ENCODE measurements at places on chromosomes 5 and 9.

DNA sequence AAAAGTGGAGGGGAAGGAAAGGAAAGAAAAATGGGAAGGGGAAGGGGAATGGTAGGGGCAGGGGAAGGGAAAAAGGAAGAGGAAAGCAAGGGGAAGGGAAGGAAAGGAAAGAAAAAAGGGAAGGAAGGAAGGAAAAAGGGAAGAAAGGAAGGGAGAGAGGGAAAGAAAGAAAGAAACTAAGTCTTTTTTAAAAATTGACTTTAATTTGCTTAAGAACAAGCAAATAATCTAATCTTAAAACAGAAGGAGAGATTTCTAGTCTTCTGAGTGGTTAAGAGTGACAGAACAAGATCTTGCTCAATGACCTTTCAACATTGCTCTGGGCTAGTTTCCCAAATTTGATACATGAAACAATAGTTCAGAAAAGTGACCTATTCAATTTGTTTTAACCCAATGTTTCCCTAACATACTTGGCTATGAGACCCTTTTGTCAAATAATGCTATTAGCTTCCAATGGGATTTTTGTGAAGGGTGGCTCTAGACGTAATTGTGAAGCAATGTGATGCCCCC lies 33.4 kb upstream of the GLIS3 start:
- DNase-seq: no peak

- no peak for DNase-seq
These were observed 844.4 kb upstream of the CDH18 start for GRCh38 chr5:20832204-20833080.

- no peak for DNase-seq
These were observed 251.9 kb downstream of the EBF1 start for GRCh38 chr5:158847772-158848171.

GRCh38 chr5:142659405-142659804 lies 26.5 kb downstream of the FGF1 start:
- DNase-seq: no peak

- DNase-seq: no peak
These were observed 313.5 kb downstream of the PRDM9 start for GRCh38 chr5:23820765-23821471.

- no peak for DNase-seq
These were observed 23.4 kb upstream of the GPX8 start for GRCh38 chr5:55136521-55136920.

- DNase-seq: no peak
These were observed 29.1 kb downstream of the P4HA2 start for GRCh38 chr5:132198571-132198970.

- DNase-seq: no peak
These were observed 316.2 kb upstream of the HAPLN1 start for GRCh38 chr5:84036842-84037241.

DNA sequence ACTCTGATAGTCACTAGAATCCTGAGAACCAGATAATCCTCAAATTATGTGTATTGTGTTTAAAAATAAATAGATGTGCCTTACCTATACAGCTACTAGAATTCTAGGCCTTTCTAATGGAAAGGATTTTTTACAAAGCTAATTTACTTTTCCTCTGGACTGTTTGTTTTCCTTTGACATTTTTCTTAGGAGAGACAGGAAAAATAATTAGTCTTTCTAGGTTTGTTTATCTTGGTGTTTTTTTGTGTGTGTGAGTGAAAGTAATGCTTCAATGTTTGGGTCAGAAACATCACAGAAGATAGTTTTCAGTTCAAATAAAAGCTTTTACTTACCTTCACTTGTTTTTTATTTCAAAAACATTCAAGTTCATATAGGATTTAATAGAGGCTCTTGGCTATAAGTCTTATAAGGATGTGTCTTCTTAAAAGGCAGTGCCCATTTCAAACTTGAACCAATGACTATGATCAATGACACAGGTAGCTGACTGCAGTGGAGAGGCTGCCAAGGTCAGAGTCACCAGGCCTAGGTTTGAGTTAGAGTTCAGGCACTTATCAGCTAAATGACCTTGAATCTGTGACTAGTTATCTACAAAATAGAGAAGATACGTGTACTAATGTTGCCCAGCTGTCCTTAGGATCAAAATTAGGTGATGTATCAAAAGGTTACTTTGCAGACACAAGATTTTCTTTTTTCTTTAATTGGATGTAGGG lies 92.8 kb downstream of the SNCAIP start:
- DNase-seq: no peak

- no peak for DNase-seq
These were observed 46.8 kb upstream of the OTULINL start for GRCh38 chr5:14534773-14535172.

DNA sequence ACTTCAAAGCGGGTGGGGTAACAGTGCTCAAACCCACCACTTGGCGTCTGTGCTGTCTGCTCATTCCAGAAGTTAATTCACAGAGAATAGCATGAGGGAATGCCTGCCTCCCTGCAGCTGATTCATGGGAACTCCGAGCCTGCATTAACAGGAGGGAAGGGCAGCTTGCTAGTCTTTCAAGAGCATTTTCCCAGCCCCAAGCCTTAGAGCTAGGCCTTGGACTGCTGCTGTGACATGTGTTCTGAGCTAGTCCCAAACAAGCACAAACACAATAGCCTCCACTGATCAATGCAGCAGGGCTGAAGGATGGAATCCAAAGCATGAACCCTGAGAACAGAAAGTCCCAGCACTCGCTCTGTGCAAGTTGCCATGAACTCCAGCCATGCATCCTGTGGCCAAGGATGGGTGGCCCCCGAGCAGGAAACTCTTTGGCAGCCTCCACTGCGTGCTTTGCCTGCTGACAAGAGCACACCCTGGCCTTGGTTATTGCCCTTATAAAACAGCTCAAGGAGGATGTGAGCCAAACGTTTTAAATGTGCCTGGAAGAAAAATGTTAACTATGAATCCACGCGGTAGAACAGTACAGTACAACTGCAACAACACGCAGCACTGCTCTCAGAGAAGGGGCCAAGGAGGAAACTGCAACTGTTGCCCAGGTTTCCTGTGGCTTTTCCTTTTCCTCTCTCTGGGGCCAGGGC lies 653.1 kb upstream of the KLF4 start:
- no peak for DNase-seq

- DNase-seq: no peak
These were observed 286.7 kb downstream of the NR3C1 start for GRCh38 chr5:143116814-143117213.

- DNase-seq: no peak
These were observed 2.4 kb downstream of the RASEF start for GRCh38 chr9:83060556-83060955.

DNA sequence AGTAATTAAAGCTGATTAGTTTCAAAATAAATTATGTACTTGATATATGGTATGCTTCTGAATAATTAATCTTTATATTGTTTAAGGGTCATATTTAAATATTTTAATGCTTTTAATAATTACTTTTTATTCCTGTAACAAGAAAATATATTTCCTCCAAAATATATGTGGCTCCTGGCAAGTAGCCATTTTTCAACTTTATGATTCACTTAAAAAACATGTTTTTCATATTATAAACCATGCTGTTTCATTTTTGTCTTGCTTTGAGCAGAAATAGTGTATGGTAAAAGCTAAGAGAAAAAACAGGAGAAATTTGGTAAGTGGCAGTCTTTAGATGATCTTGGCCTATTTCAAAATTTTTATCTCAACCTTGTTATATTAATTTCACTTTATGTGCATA lies 14.6 kb downstream of the SPATA9 start:
- DNase-seq: no peak

- no peak for DNase-seq
These were observed 12.8 kb upstream of the ZFP62 start for GRCh38 chr5:180873615-180874520.

- no peak for DNase-seq
These were observed 536.5 kb upstream of the CDH10 start for GRCh38 chr5:25181249-25181648.

DNA sequence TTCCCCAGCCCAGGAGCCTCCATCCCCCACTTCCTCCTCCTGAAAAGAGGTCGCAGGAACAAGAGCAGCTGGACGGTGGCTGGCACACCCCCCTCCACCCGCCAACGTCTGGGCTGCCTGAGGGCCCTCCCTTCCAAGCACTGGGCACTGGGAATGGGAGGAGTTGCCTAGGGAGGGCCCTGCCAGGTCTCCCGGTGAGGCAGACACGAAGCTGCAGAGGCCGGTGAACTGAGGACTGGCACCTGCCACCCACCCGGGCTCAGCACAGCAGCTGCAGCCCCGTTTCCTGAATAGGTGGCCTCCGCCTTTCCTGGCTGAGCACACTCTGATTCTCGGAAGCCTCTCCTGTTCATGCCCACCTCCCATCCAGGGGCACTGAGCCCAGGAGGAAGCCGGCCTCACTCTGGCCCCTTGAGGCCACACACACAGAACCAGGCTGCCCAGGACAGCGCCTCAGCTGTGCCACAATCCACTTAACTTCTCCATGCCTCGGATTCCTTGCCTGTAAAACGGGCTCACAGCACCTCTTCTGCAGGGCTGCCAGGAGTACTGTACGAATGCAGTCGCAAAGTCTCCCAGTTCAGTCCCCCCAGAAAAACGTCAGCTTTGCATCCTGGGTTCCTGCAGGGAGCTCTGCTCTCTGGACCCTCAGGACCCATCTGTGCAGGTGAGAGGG lies 1.3 kb downstream of the NPDC1 start:
- DNase-seq: no peak

- DNase-seq: no peak
These were observed 831 bp downstream of the KLHL3 start for GRCh38 chr5:137734962-137735554.

GRCh38 chr9:70475211-70475610 lies 60.8 kb upstream of the KLF9 start:
- DNase-seq: no peak

- no peak for DNase-seq
These were observed 46.4 kb upstream of the EDIL3 start for GRCh38 chr5:84430863-84431663.

- no peak for DNase-seq
These were observed 1471.7 kb upstream of the C9orf72 start for GRCh38 chr9:29044959-29045358.

DNA sequence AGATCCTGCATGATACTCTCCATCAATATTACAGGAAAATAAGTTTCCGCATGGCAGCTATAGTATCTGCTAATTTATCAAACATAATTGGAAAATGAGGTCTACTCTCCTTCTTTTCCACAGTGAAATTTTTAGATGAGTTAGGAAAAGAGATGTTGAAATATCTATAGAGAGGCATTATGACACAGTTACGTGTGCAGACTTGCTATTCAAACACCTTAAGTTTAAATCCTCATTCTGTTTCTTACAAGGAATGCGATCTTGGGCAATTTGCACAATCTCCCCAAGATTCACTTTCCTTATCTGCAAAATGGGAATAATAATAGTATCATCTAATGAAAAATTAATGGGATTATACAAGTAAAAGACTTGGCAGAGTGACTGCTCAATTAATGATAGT lies 91.7 kb upstream of the SLCO6A1 start:
- DNase-seq: no peak

DNA sequence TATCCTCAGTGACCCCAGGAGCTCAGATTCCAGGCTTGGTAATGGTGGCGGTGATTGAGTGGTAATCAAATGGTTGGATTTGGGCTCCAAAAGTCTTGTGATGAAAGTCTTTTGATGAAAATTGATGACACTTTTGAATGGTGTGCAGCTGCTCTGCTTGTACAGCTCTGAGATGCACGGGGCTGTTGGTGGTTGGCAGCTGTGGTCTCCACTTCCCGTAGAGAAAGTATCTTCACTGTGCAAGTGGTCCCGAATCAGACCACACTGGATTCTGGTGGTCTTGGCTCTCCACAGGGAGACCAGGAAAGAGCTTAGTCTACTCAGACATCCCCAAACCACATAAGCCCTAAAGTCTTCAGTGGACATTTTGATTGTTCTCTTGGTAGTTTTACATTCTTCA lies 96.6 kb downstream of the MARCHF11 start:
- no peak for DNase-seq

GRCh38 chr5:83042507-83042906 lies 34.7 kb downstream of the TMEM167A start:
- DNase-seq: no peak

GRCh38 chr9:565528-565927 lies 276.0 kb upstream of the DMRT1 start:
- no peak for DNase-seq

- no peak for DNase-seq
These were observed 2.5 kb downstream of the IRX2 start for GRCh38 chr5:2748861-2749513.

DNA sequence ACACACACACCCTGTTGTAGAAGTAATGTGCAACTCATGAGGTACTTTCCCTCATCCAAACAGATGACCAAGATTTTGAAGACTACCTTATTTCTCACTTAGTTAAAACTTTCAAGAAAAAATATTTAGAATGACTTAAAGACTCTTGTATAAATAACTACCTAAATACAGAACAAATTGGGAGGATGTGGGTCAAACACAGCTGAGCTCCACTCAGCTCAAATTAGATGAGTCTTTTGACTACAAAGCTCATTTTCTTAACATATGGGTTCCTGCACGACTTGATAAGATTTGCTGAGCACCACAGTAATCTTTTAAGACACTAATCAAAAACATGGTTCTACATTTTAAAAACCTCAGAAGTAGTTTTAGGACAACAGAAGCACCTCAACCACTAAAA lies 8.9 kb downstream of the MTX3 start:
- DNase-seq: no peak

DNA sequence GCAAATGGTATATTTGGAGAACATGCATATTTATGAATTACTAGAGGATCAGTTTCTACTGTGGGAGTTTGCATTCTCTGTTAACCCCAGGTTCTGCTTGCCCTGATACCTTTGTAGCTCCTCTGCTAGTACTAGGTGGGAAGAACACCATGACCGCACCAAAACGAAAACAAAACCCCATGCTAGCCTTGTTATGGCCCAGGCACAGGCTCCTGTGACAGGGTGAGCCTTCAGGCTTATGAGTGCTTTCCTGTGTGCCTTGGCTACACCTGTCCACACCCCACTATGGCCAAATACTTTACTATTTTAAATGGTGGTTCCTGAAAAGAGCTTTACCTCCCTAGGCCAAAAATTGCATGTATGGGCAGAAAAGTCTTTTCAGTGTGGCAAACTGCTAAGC lies 94.8 kb downstream of the PPIC start:
- no peak for DNase-seq

DNA sequence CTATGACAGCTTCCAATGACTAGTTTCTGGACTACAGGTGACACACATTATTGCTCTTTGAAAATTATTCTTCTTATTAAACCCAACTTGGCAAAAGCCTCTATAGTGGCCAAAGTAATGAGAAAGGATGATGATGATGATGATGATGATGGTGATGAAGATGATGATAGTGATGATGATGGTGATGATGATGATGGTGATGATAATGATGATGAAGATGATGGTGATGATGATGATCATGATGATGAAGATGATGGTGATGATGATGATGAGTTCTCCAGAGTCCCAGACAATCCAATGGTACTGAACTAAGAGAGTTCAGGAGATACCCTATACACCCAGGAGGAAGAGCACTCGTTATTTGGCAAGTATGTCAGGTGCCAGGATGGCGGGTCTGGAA lies 739.4 kb downstream of the IRX1 start:
- DNase-seq: no peak

- DNase-seq: no peak
These were observed 6.8 kb upstream of the CLINT1 start for GRCh38 chr5:157865781-157866180.

All from stimulated activated CD4-positive, alpha-beta T cell treated with anti-CD3 and anti-CD28 coated beads, Interleukin-4, amount 100 ng/mL, for 4 hours (primary cell).